ENCODE measurements at places on chromosomes 3 and 15. TPM values are rescaled to one million over a fixed set of nuclear protein-coding genes. Genes with fewer than 3 reads are reported as not detected.

The CLRN1 gene
- not detected for total RNA-seq

The SST gene
- total RNA-seq: not detected

DNA sequence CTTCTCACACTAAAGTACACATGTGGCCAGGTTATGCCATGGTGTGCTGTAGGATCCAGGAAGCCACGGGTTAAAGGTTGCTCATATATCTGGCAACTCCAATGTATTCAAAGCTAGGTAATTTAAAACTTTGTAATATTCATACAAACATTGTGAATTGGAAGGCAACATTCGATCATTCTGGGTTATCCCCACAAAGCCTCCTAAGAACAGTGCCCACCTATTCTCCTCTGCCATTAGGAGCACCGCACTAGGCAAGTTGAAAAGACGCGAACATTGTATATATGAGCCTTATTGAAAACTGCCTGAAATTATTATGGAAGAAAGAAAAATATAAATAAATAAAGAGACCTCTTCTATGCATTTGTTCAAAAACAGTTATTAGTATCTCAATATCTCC lies 228.2 kb downstream of the IGSF11 start:
- DNase-seq: no peak
- H3K4me3 ChIP-seq: no peak overlapping the region
- H3K27me3 ChIP-seq: no peaks in the 10 kb centered on the region
- H3K4me1 ChIP-seq: no peaks in the 10 kb centered on the region

DNA sequence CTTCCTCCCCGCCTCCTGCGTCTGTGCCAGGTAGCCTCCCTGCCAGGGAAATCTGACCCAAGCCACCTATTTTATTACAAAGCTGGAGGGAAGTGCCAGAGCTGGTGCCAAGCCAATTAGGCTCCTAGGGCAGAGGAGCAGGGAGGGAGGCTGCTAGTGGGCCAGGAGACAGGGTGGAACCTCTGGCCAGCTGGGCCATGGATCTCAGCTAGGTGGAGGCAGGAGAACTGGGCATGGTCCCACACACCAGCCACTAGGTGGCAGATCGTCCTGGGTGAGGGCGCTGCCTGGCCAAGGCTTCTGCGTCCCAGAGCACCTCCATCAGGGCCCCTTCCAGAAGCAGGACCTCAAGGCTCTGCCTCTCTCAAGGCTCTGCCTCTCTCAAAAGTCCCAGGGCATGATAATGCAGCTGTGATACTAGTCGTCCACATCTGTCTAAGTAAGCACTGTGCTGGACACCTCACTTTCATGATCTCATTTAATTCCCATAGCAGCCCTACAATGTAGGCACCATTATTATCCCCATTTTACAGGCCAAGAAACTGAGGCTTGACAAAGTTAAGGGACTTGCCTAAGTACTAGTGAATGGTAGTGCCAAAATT lies 4.5 kb upstream of the RFT1 start:
- H3K4me3 ChIP-seq: no peak overlapping the region
- no peaks in the 10 kb centered on the region for H3K4me1 ChIP-seq
- peak; percentile 88 for DNase-seq
- H3K27me3 ChIP-seq: no peaks in the 10 kb centered on the region
- H3K27ac ChIP-seq: no peak overlapping the region

DNA sequence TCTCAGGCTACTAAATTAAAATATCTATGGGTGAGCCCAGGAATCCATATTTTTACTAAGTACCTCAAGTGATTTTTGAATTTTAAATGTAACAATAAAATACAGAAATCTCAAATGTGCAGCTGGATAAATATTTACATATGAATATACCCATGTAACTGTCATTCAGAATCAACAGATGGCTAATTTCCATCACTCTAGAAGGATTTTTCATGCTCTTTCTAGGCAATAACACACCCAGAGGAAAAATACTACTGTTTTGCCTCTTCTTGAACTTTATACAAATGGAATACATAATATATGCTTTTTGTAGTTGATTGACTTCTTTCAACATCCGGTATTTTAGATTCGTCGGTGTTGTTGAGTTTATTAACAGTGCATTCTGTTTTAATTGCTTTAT lies 601.3 kb upstream of the NECTIN3 start:
- DNase-seq: no peak
- no peak overlapping the region for H3K4me3 ChIP-seq
- no peaks in the 10 kb centered on the region for H3K36me3 ChIP-seq
- H3K27ac ChIP-seq: no peak overlapping the region
- H3K4me1 ChIP-seq: no peaks in the 10 kb centered on the region

DNA sequence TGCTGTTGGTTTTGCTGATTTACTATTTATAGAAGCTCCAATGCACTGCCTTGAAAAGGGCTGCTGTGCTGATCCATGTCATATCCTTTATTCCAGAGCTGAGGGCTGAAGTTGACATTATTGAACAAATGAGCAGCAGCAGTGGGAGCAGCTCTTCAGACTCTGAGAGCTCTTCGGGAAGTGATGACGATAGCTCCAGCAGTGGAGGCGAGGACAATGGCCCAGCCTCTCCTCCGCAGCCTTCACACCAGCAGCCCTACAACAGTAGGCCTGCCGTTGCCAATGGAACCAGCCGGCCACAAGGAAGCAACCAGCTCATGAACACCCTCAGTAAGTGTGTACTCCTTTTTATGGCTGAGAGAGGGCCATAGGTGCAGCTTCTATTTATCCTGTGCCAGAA lies 8.8 kb downstream of the EAF1 start:
- H3K27ac ChIP-seq: no peak overlapping the region
- H3K27me3 ChIP-seq: no peaks in the 10 kb centered on the region
- no peak for DNase-seq
- H3K4me1 ChIP-seq: no peaks in the 10 kb centered on the region
- H3K36me3 ChIP-seq: peaks cover 87% of the 10 kb centered on the region

- no peak for DNase-seq
- H3K4me3 ChIP-seq: no peak overlapping the region
- no peaks in the 10 kb centered on the region for H3K27me3 ChIP-seq
- peaks cover 16% of the 10 kb centered on the region for H3K4me1 ChIP-seq
Measured at GRCh38 chr3:100207886-100208285, 52.9 kb upstream of the TBC1D23 start.

Data from H9 (cell line).